ENCODE measurements at places on chromosomes 3 and 15. TPM values are rescaled to one million over a fixed set of nuclear protein-coding genes. Genes with fewer than 3 reads are reported as not detected.

The C3orf85 gene
- 16.6 TPM for polyA plus RNA-seq

DNA sequence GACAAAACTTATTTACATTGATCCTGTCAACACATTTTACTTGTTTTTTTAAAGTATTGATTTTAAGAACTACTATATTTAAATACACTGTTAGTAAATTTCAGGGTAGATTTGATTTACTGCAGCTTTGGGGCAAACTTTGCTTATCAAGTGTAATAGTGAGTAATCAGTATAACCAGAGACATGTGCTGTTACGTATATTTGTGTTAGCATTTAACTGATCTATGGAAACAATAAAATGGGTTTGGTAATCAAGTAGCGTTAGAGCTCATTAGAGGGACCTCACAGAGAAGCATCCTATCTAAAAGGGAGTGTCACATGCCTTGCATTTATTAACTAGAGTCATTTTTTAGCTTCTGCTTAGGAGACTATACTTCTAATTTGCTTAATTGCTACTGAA lies 131.5 kb upstream of the ALCAM start:
- no peak for DNase-seq

DNA sequence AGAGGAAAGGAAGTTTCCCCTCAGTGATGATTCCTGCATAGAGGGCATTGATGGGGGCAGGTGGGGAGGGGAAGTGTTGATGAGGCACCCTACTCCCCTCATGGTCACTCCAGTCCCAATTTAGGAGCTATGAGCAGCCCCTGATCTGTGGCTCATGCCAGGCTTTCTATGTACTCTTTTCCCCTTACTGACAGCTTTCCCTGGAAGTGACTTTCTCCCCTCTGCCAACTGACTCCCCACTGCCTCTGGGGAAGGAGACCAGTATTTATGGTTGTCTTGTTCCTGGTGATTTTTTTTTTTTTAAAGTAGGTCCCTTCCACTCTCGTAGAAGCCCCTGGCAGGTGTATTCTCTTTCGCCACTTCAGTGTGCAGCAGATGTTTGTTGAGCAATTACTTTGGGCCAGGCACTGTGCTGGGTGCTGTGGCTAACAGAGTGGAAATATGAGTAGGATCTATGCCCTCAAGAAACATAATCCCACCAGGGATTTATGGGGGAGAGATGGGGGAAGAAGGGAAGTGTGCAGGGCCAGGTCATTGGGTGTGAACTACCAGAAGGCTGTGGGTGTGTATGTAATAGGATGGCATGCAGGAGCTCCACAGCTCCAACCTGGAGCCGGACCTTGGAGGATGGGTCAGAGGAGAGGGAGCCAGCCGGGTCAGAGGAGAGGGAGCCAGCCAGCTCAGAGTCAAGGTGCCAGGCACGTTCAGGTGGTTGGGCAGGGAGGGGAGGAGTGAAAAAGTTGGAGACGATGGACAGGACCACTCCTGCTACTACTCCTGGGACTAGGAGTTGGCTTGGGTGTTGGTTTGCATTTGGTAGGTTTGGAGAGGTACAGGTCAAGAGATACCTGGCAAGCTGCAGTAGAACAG lies 3.5 kb downstream of the SMAD6 start:
- no peak for DNase-seq

- DNase-seq: peak; percentile 69
These were observed 643 bp downstream of the ABCC5 start for GRCh38 chr3:184016811-184017671.

DNA sequence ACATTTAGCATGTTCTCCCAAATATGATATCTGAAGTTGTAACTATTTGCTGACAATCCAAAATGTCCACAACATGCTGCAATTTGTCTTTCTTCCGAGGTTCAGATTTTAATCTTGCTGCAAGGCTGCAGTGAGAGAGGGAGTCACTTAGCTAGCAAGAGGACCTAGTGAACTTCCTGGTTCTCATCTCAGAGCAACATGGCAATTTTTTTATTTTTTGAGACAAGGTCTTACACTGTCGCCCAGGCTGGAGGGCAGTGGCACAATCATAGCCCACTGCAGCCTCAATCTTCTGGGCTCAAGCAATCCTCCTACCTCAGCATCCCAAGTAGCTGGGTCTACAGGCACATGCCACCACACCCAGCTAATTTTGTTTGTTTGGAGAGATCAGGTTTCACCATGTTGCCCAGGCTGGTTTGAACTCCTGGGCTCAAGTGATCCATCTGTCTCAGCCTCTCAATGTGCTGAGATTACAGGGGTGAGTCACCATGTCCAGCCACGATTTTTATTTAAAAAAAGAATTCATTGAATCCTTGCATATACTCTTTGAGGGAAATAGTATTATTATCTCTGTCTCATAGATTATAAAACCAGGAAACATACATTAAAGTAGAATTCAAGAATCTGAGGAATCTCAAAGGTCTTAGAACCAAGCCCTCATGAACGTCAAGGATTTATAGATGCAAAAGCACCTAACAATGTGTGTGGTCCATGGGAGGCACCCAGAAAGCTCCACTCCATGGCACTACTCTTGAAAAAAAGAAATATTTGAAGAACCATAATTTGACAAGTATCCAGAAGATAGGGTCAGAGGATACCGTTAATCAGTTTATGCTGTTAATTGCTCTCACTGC lies 9.1 kb downstream of the HDC start:
- no peak for DNase-seq
